Non-pigmented ciliary epithelial cell (primary cell): ENCODE measurements at places on chromosomes 6 and 20.
A peak's percentile ranks its signal among the peaks of the same experiment; 100 is the strongest.

DNA sequence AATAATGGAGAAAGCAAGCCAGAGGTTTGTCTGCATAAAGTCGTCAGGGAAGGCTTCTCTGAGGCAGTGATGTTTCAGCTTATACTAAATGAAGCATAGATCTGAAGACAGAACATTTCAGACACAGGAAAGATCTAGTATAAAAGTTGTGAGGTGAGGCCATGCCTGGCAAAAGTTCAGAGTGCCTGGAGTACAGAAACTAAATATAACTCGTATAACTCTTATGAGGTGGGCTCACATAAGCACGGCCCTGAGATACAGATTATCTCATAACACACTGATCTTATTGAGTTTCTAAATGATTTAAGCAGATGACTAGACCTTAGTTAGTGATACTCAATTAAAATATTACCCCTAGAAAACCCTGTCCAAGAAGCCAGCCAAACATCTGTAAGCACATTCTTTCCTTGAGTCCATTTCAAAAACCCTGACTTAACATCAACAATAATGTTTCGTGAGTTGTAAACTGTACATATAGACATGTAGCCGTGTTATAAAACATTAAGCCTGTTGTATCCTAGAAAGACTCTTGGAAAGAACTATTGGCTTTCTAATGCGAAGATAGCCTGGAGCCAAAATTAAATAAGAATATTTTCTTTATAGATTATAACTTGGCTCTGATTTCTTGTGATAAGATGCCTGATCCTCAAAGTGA is 667.6 kb downstream of the TENT5A start:
- DNase-seq: no peak

DNA sequence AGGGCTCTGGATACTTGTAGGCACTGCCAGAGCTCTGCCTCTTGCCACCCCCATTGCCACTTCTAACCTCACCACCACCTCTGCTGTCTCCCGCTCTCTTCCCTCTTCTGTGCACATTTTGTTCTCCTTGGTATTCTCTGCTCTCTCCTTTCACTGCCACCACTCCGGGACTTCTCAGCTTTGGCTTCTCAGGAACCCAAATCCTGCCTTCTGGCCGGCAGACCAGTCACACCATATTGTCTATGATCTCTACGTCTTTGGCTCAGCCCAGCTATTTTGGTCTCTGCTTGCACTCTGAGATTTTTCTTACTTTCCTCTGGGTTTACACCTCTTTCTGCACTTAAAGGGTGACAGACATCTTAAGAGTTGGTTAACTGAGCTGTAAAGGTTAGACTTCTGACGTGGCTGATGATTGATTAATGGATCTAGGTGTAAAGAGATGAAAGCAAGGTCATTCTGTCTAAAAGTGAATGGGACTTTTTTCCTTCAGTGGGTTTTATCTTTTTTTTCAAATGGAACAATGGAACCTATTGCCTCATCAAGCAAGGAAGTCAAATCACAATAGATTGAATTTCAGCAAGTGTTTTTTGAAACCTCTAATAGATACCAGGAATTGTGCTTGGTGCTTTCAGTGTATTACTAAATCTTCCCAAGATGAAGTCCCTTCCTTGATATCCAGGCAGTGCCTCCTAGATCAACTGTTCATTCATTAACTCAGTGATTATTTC is 13.8 kb downstream of the MMP24 start:
- DNase-seq: no peak

DNA sequence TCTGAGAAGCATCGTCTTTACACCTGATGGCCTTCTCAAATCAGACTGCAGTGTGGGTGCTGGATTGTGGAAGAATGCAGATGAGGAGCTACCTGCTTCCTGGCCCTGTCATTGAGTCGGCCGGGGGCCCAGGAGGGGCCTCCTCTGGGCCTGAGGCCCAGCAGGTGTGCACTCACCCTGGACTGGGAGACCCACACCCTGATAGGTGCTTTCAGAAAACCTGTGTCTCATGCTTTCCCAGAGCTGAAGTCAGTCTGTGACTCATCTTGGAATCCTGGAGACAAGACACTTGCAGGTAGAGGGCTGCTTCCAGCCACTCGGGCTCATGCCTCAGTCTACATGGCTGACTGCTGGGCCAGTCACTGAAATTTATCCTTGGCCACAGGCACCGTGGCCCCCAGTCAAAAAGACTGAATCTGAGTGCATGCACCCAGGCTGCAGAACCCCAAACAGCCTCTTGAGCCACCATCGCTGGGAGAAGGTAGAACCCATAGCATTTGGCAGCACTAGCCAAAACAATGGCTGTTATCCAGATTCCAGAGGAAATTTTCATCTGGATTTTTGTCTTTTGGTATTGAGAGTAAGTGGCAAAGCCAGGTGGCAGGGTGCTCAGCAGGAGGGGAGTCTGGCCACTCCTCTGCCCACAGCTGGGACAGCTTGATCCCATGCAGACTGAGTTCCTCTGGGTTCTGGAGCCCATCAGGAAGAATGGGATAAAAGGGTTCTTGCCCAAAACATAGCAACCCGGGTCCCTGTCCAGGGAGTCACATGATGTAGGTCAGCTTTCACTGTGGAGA is 182.0 kb upstream of the CST7 start:
- no peak for DNase-seq

DNA sequence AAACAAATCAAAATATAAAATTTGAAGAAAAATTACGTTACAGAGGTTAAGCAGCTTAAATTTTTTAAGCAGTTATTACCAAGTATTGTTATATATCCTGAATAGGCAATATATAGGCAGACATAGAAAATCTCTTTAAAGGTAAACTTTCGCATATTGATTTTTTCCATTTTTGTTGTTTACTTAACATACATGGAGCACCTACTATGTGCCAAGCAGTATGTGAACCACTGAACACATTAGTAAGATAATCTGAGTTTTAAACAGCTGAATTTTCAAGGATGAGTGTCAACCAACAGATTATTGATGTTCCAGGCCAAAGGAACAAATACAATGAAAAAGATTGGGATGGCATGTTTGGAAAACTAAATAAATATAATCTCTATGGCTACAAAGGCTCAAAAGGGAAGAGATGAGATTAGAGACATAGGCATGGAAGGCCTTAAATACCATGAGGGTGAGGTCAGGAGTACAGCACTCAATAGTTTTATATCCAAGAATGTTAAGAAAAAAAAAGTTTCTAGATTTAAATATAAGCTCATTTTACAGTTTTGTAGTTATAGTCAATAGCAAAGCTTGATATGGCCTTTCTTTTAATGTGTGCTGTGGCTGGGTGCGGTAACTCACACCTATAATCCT is 277.5 kb downstream of the PTPRK start:
- peak; percentile 37 for DNase-seq

DNA sequence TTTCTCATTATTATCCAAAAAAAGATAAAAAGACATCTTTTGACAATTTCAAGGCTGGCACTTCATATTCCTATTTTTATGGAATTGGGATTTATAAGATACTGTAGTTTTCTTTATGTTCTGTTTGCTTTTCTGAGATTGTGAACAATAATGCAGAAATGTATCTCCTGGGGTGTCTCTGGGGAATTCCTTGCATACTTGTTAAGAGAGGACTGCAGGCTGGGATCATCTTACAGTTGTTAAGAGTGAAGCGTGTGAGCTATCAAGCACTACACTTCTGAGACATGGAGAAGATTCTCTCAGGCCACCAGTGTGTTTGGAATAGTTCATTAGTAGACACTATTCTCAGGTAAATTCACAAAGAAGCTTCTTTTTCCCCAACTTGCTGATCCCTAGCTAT is 963.3 kb upstream of the GJE1 start:
- DNase-seq: peak; percentile 54
